ENCODE measurements at places on chromosomes 7 and 10.

DNA sequence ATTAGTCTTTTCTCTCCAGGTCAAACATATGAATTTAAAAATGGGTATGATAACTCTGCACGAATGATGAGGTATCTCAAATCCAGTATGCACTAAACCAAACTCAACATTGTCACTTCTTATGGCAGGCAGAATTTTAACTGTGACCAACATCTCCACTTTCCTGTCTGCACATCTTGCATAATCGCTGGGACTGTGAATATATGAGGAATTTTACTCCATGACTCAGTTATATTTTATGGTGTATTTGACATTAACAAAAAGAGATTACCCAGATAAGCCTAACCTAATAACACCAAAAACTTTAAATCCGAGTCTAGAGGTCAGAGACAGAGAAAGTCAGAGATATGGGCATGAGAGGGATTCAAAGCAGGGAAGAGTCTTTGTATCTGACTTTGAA, 454.5 kb upstream of the SEMA3D start:
- DNase-seq: peak; percentile 17

- no peak for DNase-seq
Measured at GRCh38 chr7:107838816-107839565, 36.0 kb upstream of the SLC26A3 start.

DNA sequence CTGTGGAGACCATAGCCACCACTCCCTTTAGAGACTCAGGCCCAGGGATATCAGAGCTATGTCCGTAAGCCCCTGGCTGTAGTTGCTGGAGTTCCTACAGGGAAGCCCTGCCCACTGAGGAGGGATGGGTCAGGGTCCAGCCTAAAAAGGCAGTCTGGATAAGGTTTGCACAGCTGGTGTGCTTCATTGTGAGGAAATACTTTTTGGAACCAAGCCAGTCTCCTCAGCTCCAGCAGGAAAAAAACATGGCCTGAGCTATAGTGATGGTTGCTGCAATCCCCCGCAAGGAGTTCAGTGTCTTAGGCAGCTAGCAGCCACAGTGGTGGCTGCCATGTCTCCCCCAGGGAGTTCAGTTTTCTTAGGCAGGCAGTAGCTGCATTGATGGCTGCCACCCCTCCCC, 52.6 kb upstream of the CYP2C8 start:
- peak; percentile 15 for DNase-seq

DNA sequence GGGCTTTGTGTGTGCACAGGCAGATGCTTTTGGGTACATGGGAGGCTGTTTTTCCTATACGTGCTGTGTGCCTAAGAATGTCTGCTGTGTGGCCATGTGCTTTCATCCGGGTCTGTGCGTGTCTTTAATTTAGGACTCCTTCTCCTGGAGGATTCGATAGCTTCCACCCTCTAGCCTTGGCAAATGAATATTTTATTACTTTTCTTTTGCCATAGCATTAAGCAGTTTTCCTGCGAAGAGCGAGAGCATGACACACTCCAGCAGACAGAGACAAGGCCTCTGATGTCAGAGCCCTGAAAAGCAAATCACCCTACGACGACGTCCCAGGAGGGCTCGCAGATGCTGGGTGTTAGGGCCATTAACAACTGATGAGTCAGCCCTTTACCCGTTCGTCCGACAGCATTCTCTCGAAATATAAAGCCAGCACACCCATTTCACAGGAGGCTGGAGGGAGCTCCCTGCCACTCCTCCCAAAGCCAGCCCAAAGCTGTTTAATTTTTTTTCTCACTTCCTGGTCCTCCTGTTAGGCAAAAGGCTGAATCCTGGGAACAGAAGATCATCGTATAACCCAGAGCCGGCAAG, 311.3 kb upstream of the ZMIZ1 start:
- DNase-seq: peak; percentile 7

- DNase-seq: no peak
Measured at GRCh38 chr10:100902622-100903021, 10.1 kb upstream of the SLF2 start.

DNA sequence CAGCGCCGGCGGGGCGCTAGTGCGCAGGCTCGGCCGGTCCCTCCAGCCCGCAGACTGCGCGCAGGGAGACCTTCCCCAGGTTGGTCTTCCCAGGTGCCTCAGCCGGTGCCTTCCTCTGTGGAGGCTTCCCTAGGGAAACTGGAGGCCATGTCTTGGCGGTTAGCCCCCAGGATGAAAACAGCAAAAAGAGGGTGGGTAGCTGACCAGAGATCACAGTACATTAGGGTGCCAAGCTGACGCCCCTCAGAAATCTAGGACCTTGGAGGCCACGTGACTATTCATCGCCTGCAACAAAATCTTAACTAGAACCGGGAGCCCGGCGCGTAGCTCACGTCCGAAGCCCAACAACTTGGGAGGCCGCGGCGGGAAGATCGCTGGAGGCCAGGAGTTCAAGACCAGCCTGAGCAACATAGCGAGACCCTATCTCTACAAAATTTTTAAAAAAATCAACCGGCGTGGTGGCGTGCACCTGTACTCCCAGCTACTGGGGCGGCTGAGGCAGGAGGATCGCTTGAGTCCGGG, 327 bp upstream of the FIS1 start:
- DNase-seq: no peak

GRCh38 chr7:142668495-142668894, 80.8 kb upstream of the PRSS1 start:
- no peak for DNase-seq

DNA sequence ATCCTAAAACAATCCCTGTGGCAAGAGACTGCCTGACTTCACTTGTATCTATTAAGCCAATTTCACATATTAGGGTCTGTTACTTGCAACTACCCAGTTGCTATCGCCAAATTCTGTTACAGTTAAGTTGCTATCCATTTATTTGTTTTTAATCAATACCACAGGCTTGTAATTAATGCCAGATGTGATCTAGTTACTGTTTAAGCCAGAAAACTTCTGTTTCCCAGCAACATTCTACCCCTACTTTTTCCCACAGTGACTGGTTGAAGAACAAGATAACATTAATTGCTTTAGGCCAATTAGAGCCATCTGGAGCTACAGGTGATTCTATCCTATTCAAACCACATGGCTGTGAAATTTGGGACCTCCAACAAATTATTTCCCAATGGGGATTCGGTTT, 131.3 kb downstream of the ALOX5 start:
- no peak for DNase-seq

DNA sequence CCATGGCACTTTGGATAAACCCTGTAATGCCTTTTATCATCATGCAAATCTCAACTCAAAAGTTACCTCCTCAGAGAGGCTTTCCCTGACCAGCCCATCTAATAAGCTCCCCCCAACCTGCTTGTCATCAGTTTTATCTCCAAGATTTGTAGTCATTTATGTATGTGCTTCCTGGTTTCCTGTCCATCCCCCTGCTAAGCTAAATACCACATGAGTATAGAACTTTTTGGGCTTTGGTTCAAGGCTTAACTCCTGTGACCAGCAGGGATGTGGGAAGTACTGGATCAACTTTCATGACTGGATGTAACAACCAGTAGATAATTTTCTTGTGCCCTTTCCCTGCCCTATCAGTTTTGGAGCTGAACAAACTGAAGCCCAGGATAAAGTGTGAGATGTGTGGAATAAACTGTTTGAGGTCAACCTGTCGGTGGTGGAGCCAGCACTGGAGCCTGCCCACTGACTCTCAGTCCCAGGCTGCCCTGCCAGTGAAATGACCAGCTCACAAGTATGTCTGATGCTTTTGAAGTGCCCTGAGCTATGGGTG, 148.6 kb downstream of the CYP26A1 start:
- no peak for DNase-seq

- DNase-seq: no peak
Measured at GRCh38 chr10:125344573-125345171, 184.3 kb upstream of the CTBP2 start.

GRCh38 chr10:18157881-18158280, 17.7 kb downstream of the CACNB2 start:
- peak; percentile 70 for DNase-seq

DNA sequence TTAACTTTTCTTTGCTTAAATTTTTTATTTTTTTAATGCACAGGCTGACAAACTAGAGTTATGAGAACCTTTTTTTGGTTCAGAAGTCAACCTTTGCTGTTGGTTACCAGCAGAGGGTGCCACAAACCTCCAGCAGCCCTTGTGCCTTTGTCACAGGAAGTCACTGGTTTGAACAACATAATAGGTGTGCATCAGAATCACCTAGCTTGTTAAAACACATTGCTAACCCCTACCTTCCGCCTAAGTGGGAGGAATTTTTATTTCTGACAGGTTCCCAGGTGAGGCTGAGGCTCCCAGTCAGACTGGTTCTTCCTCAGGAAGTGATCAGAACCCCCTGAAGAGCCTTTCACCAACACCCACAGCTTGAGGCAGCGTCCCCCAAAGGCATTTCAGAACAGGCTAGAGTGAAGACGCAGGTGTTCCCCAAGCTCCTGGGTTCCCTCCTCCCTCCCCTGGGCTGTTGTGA, 22.6 kb upstream of the VDAC2 start:
- DNase-seq: peak; percentile 74

DNA sequence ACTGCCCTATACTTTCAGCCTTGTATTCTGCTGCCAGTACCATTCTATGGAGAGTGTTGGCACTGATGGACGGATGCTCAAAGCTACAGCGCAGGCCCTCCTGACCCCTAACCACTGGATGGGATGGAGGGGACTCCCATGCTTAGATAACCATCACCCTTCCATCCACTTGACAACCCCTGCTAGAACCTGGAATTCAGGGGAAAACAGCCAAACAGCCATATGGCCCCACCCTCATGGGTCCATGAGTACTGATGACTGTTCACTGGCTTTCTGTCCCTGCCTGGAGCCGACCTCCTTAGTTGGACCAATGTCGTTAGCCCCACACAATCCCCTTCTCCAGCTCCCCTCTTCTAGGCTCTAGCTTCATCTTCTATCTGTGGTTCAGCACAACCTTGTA, 16.2 kb downstream of the DUSP5 start:
- no peak for DNase-seq

DNA sequence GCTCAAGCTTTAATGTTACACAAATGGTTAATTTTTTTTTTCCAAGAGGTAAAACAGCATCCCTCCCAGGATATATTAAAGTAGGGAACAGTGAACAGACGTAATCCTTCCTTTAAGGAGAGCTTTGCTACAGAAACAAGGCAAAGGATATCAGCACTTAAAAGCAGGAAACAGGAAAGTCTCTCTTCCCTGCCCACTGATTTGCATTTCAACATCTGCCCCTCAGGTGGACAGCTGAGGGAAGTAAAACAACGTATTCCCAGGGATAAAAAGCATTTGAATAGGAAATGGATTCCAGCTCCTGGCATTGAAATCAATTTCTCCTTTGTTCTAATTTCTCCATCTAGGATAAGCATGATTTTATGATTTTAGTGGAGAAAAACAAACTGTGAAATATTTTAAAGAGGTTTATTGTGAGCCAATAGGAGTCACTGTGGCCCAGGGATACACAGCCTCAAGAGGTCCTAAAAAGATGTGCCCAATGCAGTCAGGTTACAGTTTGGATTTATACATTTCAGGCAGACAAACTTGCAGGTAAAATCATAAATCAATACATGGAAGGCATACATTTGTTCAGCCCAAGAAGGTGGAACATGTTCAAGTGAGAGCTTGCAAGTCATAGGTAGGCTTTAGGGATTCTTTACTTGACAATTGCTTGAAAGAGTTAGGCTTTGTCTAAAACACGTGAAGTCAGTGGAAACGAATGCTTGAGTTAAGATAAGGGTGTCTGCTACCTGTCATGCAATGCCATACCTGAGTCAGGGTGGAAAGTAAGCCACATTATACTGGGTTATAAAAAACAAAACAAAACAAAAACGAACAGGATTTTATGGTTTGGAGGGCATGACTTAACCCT, 286.2 kb upstream of the VWC2 start:
- no peak for DNase-seq

DNA sequence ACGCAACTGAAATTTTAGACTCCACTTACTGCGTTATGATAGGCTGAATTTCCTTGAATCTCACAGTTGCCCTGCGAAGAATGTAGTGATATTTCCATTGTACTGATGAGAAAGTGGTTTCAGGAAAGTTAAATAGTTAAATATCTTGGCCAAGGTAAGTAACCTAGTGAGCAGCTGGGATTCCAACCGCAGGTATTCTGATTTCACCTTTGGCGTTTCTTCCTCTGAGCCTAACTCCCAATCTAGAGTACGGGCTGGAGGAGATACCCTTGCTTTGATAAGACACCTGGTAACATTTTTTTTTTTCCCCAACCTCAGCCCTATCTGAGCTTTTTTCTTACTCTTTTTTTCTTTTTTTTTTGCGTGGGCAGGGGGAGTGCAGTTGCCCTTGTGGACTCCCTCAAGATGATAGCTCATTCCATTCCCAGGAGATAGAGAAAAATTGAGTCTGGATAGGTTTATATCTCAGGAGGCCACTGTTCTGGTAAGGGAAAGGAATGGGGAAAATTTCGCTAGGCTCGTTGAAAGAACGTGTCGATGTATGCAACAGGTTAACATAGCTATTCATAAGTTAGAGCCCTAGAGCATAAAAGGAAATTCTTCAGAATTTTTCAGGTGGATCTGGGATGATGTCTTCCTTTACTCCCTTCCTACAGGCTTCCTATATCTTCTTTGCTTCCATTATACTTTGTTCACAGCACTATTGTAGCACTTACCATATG, 3.1 kb upstream of the TAS2R38 start:
- no peak for DNase-seq

DNA sequence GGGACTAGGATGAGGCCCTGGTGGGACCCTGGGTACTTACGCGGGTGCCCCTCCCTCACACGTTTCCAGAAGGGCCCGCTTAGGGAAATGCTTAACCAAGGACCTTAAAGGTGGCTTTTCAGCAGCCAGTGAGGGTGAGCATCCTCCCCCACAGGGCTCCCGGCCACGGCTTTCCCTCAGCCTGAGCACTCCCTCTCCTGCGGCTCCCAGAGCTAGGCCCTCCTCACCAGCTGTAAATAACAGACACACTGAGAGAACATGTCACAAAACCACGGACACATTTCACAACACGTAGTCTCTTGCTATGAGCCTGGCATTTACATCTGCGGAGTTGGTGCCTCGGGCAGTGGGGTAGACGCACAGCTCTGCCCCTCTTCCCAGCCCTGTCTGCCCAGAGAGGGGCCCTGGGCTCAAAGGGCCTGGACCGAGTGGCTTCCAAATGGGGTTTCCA, 25.2 kb downstream of the GRID1 start:
- peak; percentile 41 for DNase-seq

DNA sequence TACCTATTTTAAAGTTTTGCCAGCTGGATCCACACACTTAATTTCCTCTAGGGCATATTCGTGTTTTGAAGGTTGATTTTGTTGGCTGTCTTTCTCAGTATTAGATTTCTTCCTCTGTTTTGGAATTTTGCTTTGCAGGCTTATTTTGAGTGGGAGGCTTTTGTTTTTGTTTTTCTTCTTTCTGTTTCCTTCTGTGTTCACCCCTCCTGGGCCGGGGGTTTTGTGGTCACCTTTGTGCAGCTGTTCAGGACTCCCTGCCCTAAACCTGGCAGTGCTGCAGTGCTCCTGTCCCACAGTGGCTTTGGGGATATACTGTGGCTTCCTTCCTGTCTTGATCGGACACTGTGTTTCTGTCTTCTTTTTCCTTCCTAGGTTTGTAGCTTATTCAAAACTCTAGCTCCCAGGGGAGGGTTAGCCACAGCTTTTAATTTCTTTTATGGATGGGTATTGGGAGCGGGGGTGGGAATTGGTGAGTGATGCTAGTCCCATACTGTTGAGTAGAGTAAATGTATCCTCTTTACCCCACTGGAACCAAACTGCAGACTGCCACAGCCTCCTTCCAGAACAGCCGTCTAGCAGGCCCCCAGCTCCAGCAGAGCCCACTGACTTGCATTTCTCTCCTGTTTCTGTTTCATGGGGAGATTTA, 228.7 kb upstream of the FZD8 start:
- DNase-seq: no peak

Measured in adipocyte (in vitro differentiated cells).